ENCODE measurements at places on chromosomes 7 and 10.

DNA sequence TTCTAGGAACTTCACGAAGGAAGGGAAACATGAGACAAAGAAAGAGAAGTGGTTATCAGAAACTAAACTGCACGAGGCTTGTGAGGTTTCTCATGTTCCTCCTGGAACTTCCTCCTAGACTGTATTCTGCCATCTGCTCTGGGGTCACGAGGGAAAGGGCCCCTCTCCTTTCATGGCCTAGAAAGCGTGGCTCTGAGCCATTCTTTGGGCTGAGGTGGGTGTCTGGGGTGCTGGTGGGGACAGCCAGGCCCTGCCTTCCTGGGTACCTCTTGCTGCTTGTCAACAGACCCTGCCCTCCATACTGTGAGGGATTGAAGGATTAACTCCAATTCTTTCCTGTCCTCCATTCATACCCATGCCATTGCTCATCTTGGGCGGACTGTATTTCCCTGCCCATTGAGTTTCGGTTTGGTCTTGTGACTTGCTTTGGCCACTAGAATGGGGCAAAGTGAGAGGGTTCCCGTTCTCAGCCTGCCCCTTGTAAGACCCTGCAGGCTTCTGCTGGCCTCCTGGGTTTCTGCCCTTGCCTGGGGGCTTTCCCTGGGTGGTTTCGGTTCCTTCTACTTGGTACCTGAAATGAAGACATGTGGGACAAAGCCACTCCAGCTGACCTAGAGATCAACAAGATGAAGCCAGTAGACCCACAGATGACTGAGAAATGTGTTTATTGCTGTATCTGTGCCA lies 14.9 kb upstream of the GIMAP8 start:
- DNase-seq, result no peak

GRCh38 chr7:42283553-42283952 lies 46.5 kb upstream of the GLI3 start:
- no peak for DNase-seq

- no peak for DNase-seq
These were observed 102.4 kb downstream of the SVIL start for GRCh38 chr10:29532256-29532878.

GRCh38 chr7:152485826-152486225 lies 50.0 kb upstream of the KMT2C start:
- DNase-seq, result no peak

DNA sequence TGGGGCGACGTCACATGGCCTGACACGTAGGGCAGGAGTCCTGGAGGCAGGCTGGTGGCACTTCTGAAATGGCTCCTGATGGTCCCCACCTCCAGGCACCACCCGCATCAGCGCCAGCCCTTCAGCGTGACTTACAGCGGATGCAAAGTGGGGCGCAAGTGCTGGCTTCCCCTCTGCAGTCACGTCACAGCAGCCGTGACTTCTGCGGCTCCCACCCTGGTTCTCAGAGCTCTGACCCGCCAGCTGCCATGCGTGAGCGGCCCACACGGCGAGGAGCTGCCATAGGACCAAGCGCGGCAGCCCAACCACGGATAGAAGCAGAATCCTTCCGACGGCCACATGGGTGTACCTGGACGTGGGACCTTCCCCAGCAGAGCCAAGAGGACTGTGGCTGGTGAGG lies 159.0 kb downstream of the ELFN1 start:
- DNase-seq, result no peak

Measured in AG09319 (cell line).